BJ (cell line): ENCODE measurements at places on chromosomes 1 and 21. TPM values are rescaled to one million over a fixed set of nuclear protein-coding genes. Genes with fewer than 3 reads are reported as not detected.

- DNase-seq: peak; percentile 21
Measured at GRCh38 chr1:106755682-106756406, 300.6 kb upstream of the PRMT6 start.

GRCh38 chr1:74502432-74502831 is 10.0 kb downstream of the LRRC53 start:
- DNase-seq: no peak

DNA sequence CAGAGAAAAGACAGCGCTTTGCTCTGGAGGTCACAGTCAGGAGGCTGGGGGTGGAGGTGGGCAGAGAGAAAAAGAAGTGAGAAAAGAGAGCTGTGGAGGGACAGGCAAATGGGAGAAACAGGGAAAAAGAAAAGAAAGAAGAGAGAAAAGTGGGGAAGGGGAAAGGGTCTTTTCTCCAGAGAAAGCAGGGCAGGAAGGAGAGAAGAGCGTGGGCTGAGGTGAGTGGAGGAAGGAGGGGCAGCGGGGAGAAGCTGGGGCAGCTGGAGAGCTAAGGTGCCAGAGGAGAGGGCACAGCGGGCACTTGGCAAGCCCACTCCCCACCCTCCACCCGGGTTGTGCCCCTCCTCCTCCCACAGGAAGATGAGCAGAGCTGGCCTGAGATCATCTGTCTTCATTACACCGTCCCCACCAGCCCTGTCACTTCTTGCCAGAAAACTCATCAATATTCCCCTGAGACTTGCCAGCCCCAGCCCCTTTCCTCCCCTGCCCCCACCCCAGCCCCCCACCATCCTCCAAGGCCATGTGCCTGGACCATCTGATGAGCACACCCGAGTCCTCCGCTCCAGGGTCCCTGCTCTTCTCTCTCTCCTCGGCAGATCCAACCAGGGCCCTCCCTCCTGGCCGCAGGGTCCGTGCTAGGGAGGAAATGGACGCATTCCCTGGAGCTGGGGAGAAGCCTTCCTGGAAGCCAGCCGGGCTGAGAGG is 17.0 kb upstream of the BLACAT1 start:
- no peak for DNase-seq

DNA sequence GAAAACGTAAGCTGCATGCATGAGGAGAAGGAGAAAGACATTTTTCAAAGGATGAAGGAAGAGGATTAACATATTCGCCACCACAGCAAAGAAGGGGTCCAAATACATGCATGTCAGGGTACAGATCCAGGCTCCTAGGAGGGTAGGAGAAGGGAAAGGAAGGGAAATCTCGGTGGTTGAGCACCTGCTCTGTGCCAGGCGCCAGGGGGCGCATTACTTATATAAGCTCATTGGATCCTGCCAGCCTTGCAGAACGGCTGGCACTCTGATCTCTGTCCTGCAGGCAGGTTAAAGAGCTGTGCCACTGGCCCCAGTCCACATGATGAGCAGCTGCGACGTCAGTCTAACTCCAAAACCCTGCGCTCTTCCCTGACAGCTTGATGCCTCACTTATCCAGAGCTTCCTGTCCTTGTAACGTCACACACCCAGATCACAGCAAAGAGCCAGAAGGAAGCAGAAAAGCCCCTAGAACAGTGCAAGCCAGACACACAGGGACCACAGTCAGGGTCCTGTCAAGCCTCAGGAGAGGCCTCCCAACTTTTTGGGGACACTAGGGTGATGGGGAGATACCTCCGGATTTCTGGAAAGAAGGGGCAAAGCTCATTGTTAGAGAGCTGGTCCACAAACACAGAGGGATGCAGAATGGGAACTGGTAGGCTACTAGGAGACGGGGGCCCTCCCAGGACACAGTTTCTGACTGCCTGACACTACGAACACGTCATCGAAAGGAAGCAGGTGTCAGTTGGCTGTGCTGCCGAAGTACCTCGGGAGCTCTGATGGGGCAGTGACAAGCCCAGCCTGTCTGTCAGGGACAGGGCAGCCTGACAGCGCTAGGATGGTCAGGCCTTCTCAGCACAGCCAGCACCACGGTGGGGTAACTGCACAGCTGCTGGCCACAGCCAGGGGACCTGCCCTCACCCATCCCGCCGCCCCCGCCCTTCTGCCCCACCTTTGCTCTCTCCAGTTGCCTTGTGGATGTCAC is 99.1 kb downstream of the BEND5 start:
- DNase-seq: no peak

DNA sequence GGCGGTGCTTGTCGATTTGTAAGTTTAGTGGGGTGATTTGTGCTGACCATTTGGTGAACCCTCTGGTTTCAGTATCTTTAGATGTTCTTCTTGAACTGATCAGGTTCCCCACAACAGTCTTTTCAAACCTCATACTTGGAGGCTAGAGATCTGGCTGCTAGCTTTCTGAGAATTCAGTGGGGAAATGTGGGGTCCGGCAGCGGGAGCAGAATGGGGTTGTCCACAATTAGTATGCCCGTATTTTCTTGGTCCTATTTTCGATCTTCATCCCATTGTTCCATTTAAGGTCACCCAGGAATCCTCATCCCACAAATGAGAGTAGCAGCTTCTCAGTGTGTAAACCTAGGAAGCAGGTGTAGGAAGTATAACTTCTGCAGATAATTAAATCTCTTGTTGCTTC is 10.3 kb upstream of the TPTE start:
- DNase-seq: no peak

DNA sequence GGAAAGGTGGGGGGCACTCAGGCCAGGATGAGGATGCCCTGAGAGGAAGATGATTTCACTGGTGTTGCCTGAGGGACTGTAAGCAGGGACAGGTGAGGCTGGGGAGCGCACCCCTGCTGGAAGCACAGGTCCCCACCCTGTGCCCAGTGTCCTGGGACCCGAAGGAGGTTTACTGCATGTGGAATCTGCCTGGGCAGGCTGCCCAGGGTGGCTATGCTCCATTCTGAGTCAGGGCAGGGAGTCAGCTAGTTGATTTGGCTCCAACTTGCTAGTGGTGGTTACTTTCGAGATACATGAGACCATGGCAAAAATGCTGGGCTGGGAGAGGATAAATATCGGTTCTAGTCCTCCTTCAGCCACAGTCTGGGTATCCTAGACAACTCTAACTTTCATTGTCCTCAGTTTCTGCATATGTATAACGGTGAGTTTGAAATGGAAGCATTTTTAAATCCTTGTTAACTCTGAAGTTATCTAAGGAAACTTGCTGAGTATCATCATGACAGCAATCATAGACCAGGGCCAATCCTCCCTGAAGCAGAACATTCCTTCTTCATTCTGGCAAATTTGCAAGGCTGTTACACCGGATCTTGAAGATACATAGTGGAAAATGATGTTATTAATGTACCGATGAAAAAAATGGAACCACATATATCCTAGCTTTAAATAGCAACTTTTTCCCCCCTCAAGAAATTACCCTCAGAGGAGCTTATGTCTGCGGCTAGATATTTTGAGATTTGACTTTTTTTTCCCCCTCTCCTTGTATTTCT is 7.7 kb downstream of the TLR5 start:
- no peak for DNase-seq

SEC16B gene
- polyA plus RNA-seq: 0.98 and 1.5 TPM in 2 replicates

CD1B gene
- not detected in 2 replicates for polyA plus RNA-seq

MMP23B gene
- 3.1 and 5.7 TPM in 2 replicates for polyA plus RNA-seq

ANGEL2 gene
- 13.3 and 23.2 TPM in 2 replicates for polyA plus RNA-seq

PLA2G5 gene
- not detected in 2 replicates for polyA plus RNA-seq

ACOT11 gene
- 1.5 and 2.4 TPM in 2 replicates for polyA plus RNA-seq

SLC22A15 gene
- 6.4 and 9.2 TPM in 2 replicates for polyA plus RNA-seq
